HFFc6 (cell line): ENCODE measurements at places on chromosomes 4 and X. TPM values are rescaled to one million over a fixed set of nuclear protein-coding genes. Genes with fewer than 3 reads are reported as not detected.

Gene GLOD5
- not detected in 3 replicates for total RNA-seq

Gene ZXDB
- total RNA-seq, result 5.0 to 5.5 TPM (median 5.1 TPM) in 3 replicates

Gene ENAM
- total RNA-seq, result 0.14 TPM in 1 of 3 replicates, not detected in the others

GRCh38 chrX:131862321-131862720 lies 160.8 kb upstream of the STK26 start:
- DNase-seq, result no peak
